Stimulated activated CD4-positive, alpha-beta T cell treated with anti-CD3 and anti-CD28 coated beads, Interleukin-12 subunit alpha, Interleukin-12 subunit beta, amount 100 ng/mL, for 24 hours (primary cell): ENCODE measurements at places on chromosomes 7 and 10.

GRCh38 chr7:32900433-32900995 lies 9.0 kb upstream of the KBTBD2 start:
- DNase-seq = no peak

DNA sequence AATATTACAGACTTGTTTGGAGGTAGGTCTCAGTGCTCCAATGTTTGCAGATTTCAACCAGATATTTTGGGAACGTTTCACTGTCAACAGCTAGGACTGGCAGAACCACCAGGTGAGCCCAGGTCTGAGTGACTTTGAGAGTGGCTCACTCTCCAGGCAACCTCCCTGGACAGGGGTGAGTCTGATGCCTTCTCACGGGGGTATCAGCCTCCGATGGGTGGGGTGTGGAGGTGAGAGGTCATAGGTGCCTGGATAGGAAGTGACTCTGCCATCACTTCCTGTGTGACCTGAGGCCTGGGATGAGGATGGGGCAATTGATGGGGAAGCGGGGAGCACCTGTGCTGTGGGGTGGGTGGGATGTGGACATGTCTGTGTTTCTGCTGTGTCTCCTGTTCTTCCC lies 4.6 kb downstream of the AZGP1 start:
- DNase-seq = no peak

GRCh38 chr7:31747553-31747952 lies 60.5 kb downstream of the PPP1R17 start:
- no peak for DNase-seq

DNA sequence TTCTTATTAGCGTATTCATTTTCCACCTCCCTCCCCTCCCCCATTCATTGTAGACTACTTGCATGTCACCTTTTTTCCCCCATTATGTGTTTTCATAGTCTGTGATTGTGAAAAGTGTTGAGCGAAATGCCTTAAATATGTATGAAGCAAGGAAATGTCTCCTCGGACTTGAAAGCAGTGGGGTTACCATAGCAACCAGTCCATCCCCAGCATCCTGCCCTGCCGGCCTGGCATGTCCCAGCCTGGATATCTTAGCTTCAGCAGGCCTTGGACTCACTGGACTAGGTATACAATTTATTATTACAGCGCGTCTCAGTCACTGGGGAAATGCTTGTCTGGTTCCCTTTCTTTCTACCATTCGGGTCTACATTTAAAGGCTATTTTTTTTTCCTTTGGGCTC lies 283.6 kb downstream of the BICC1 start:
- no peak for DNase-seq

- DNase-seq = no peak
Observed at GRCh38 chr7:140928491-140929309, 4.0 kb upstream of the BRAF start.

DNA sequence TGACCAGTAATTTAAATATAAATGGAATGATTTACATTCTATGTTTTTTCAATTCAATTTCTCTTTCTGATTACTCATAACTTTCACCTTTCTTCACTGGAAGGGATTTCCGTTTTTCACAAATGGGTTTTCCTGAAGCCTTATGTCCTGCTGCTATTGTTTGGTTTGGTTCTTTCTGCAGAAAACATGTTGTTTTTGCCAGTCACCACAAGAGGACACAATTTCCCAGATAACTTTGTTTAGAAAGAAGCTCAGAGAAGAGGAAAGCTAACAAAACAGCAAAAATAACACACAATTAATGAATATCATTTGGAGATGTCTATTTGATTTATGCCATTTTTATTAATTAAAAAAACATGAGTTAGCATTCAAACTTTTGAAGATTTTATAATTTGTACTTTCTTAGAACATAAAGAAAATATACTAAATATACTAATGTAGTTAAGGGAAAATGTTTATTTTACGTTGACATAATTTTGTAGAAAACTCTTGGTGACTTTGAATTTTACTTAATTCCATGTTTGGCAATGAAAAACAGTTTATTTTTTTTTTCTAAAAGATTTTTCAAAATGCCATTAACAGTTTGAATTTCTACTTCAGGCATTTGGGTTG lies 4.6 kb upstream of the TWIST1 start:
- no peak for DNase-seq

DNA sequence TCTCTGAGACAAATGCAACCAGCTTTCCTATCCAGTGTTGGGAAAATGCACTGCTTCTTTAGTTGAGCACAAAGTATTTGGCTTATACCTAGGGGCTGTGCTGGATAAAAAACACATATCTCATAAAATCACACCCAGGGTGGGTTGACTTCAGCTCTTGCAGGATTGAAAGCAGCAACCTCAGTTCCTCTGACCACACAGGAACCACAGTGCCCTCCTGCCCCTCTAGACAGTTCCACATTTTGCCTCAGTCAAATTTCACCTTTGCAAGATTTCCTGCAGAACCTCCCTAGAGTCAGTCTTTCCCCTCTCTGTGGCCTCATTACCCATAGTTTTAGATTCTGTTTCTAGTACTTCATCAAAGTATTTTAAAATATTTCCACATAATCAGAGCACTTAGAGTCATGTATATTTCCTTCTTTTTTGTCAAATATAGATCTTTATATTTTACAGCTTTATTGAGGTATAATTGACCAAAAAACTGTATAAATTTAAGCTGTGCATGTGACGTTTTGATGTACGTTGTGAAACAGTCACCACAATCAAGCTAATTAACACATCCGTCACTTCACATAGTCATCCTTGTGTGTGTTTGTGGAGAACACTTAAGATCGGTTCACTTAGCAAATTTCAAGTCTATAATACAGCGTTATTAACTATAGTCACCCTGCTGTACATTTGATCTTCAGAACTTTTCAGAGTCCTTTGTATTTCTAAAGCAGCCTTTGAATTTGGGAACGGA lies 37.0 kb upstream of the EGR2 start:
- peak; percentile 33 for DNase-seq

DNA sequence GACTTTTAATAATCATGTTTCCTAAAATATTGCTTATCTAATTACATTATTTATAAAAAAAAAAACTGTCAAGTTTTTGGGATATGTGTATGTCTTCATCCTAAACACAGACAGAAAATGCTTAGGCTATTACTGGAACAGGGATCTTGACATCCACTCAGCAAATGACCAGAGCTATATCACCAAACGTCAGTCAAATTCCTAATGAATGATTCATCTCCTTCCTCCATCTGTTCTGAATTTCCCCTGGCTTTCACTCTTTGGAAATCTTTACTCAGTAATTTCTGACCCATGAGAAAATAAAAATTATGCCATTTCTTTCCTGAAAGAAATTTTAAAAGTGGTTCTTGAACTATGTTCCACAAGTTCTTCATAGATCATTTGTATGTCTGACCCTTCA lies 552.4 kb upstream of the KCND2 start:
- no peak for DNase-seq

DNA sequence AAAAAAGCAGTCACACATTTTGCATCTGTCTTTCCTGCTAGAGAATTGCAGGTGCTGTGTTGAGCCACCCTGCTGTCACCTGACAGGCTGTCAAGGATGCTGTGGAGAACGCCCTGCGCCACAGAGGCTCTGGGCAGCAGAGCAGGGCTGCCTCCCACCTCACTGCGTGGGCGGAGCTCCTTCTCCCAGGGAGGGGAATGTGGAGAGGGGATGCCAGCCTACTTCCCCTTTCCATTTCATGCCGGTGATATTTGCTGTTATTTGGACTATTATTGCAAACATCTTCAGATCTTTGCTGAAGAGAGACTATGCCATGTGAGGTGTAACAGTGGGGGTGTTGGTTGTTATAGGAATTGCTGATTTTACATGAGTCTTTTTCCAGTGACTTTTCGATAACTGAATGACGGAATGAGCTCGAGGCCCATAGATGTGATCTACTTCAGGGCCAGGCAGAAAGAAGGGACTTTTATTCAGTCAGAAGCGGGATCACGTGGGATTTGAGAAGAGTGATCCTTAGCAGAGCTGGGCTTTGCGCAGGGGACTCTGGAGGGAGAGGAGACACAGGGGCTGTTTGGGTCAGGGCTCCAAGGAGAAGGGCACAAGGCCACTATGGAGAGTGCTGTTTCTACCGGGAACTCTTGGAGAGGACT lies 13.6 kb upstream of the PRKAG2 start:
- DNase-seq = no peak

DNA sequence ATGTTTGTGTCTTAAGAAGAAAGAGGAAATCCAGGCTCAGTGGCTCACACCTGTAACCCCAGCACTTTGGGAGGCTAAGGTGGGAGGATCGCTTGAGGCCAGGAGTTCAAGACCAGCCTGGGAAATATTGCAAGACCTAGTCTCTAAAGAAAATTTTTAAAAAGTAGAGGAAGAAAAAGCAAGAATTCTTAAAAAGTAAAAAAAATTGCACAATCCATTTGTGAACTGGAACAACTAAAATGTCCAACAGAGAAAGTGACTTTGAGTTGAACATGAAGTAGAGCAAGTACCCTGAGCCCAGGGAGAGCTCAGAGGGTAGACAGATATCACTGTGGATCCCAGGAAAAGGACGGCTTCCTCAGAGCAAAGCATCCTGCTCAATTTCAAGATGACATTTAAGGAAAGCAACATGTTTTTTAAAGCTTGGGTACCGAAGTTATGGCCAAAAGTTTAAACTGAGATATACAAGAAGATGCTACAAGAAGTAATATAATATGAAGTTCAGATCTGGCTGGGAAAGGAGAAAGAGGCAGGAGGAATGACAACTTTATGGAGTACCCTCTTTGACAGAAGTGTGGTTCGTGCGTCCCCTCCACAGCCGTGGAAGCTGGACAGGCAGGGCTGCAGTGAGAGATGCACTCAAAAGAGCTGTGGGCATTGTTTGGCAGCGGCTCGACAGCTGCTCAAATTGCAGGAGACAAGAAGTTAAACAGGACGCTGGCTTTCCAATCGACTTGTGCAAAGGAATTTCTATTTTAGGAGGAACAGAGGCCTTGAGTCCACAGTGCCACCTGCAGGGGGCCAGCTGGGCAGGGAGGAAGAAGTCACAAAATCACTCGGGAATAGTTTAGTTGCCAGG lies 201.3 kb downstream of the JCAD start:
- DNase-seq = no peak

GRCh38 chr7:37216923-37217322 lies 231.7 kb downstream of the ELMO1 start:
- DNase-seq = no peak

- no peak for DNase-seq
Observed at GRCh38 chr10:101818872-101819633, 809 bp upstream of the OGA start.

- DNase-seq = no peak
Observed at GRCh38 chr10:100713859-100714565, 31.4 kb upstream of the PAX2 start.

DNA sequence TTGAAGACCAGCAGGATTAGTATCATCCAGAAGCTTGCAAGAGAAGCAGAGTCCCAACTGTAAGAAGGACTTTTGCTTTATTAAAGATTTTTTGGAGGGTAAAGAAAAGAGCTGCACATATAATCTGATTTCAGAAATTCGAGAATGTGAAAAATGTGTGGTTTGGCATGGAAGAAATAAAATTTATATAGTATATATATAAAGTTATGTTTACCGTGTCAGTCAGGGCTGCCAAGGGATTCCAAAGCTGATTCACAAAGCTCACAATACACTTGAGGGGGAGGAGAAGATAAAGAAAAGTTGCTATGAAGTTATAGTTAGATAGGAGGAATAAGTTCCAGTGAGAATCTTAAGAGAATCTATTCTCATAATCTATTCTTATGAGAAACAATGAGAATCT lies 231.8 kb upstream of the CACNA2D1 start:
- DNase-seq = no peak

GRCh38 chr7:122682815-122683550 lies 15.9 kb downstream of the RNF133 start:
- DNase-seq = no peak

DNA sequence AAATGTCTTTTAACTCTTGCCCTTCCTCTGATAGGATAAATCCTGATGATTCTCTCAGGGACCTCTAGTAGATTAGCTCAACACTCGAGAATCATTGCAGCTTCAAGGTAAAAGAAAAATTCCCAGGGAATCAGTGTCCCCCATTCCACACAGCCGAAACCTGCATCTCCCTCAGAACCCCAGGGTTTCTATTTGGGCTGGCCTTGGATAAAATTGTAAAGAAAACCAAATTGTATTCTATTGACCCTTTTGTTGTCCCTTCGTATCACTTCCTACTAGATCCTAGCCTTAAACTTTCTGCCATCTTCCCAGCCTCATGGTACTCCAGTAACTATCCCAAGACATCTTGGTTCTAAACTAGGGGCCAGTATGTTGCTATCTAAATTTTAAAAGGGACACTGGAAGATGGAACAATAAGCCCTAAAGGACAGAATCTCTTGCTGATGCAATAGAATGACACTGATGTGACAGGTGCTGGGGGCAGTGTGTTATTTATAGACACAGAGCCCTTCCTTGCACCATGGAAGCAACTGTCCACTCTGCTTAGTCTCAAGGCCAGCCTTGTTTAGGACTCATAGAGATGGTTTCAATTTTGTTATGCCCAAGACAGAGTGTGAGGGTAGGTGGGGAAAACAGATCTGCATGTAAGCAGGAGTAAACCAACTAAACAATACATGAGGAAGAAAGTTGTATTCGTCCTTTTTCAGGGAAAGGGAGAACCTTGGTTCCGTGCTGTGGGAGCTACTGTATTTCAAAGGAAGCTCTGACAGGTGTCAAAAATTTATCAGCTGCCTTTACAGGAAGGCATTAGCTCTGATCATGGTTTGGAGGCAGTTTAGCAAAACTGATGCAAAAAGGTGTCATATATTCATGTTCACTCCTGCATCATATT lies 7.6 kb downstream of the ASB15 start:
- DNase-seq = no peak

DNA sequence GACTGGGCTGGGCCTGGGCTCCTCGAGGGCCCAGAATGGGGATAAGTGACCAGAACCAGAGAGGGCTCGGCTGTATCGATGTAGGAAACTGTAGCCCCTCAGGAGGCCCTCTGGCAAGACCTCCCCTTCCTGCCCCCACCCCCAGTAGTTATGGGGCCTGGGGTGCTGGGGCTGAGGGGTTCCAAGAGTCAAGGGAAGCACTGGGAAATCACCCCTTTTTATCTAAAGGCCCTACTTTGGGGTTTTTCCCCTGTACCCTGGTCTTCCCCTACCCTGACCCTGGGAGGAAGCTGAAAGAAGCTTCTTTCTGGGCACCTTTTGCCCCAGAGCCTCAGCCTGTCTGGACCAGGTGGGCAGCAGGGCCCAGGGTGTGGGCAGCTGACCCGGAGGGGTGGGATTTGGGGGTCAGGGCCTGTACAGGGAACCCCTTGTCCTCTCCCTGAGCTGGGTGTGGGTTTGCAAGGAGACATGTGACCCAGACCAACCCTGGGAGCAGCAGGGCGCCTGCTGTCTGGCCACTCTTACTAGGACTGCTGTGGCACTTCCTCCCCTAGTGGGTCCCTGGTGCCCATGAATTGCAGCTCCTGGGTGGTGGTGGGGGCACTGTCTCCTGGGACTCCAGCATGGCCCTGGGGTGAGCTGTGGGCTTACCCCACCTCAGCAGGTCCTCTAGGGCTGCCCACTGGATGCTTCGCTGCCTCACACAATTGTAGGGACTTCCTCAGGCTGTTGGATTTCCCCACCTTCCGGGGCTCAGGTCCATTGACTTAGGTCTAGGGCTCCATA lies 1.5 kb downstream of the IRF5 start:
- DNase-seq = no peak

GRCh38 chr10:116888380-116889055 lies 39.2 kb downstream of the ENO4 start:
- no peak for DNase-seq
